Left cardiac atrium (tissue), 4 donors: ENCODE measurements at places on chromosomes 7 and 10.

GRCh38 chr7:115831371-115831770 is 199.2 kb downstream of the TFEC start:
- DNase-seq: no peak

DNA sequence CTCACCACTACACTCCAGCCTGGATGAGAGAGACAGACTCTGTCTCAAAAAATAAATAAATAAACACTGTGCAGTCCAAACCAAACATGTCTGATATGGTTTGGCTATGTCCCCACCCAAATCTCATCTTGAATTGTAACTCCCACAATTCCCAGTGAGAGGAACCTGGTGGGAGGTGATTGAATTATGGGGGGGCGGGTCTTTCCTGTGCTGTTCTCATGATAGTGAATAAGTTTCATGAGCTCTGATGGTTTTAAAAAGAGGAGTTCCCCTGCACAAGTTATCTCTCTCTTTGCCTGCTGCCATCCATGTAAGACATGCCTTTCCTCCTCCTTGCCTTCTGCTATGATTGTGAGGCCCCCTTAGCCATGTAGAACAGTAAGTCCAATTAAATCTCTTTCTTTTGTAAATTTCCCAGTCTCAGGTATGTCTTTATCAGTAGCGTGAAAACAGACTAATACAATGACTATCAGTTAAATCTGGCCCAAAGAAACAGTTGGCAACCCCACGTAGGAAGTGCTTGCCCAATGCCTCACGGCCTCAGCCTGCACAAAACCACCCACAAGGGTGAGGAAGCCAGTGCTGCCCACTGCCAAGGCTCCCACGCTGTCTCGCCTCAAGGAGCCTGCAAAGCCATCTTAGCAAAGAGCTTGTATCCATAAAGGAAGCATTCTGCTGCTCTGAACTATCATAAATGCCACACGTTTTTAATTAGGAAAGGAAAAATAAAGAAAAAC is 64.7 kb downstream of the PIK3AP1 start:
- DNase-seq: no peak

DNA sequence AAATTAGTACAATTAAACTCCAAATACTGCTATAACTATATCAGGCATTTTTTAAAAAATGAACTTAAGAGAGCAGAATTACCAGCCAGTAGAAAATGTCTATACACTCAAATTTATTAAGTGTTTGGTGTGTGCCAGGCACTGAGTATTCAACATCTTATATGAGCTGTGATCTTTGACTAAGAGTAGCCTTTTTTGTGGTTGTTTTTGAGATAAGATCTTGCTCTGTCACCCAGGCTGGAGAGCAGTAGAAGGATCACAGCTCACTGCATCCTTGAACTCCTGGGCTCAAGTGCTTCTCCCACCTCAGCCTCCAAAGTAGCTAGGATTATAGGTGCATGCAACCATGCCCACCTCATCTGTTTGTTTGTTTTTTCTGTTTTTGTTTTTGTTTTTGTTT is 102.5 kb upstream of the CELF2 start:
- no peak for DNase-seq

DNA sequence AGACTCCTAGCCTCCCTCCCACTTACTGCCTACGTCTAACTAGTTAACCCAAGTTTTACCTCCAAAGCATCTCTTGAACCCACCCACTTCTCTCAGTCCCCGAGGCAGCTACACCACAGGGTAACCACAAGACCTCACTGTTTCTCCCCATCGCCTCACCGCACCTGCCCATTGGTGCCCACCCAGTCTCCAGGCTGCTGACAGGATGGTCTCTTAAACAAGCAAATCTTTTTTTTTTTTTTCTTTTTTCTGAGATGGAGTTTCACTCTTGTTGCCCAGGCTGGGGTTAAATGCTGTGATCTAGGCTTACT is 47.0 kb downstream of the DENND2A start:
- no peak for DNase-seq

DNA sequence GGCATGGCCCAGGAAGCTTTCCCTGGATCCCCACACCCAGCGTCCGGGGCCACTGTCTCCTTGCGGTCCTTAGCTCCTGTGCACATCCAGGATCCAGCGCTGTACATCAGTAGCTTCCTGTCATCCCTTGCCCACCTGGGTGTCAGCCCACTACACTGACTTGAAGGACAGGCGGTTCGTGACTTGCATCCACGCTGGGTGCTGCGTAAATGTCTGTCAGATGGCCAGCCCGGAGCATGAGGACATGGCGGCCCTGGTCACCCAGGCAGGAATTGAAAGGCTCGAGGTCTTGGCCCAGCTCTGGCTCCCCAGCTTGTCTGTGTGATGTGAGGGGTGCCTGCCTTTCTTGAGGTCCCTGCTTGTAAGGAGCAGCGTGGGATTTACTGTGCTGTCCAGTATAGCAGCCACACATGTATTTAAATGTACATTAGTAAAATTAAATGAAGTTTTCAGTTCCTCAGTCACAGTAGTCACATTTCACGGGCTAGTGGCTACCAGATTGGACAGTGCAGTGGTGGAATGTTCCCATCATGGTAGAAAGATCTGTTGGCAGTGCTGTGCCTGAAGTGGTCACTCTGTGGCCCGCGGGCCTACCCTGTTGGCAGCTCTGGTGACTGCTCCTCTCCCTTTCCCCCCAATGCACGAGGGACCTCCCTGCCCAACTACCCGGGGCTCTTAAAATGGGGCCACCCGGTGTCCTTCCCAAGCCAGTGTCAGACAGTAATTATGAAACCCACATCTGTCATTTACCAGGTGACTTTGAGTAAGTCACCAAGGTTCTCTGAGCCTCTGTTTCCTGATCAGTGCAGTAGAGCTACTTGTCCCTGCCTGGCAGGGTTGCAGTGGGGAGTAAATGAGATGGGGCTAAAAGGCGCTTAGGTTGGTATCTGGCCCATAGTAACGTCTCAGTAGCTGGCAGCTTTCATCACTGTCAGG is 97.8 kb upstream of the PPIF start:
- DNase-seq: no peak

- DNase-seq: no peak
These were observed 48.5 kb upstream of the FGL2 start for GRCh38 chr7:77248154-77248553.
